Stimulated activated effector memory CD8-positive, alpha-beta T cell treated with anti-CD3 and anti-CD28 coated beads, Interleukin-12 subunit alpha, Interleukin-12 subunit beta, amount 100 ng/mL, for 72 hours (primary cell): ENCODE measurements at places on chromosomes 16 and 17.

DNA sequence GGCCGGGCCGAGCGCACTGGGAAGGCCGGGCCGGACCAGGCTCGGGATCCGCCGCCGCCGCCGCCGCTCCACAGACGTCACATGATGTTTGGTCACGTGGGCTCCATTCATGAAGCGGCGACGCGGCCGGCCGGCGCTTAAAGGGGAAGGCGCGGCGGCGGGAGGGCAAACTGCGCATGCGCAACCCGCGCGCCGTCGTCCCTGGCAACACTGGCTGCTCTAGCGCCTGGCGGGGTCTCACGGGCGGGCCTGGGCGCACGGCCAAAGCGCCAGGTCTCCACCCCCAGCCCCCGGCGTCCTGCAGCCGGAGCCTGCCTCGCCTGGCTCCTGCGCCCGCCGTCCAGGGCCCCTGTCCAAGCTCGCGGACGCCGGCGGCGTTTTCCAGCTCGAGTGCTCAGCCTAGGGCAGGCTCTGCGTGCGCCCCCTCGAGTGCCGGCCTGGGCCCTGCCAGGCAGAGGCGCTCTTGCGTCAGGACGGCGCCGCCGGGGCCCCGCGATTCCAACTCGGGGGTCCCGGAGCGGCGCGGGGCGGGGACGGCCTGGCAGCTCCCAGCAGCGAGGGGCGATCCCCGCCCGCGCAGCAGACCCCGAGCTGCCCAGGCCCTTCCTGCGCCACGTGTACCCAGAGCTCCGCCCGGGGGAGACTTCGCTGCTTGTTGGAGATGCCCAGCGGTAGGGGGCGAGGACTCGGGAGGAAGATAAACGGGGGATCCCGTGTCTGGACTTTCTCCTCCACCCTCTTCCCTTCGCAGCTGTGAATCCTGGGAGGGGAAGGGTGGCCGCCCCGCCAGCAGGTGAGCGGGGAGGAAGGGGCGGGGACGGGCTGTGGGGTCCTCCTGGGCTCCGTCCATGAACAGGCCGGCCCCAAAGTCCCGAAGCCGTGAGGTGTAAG lies at the start of gene MAFG:
Gene MAFG (minus strand): TSS at position 83 of the 891 bp plus-strand sequence. CDS start 4,550 bp downstream, outside the sequence.
- peak; percentile 95 for DNase-seq

DNA sequence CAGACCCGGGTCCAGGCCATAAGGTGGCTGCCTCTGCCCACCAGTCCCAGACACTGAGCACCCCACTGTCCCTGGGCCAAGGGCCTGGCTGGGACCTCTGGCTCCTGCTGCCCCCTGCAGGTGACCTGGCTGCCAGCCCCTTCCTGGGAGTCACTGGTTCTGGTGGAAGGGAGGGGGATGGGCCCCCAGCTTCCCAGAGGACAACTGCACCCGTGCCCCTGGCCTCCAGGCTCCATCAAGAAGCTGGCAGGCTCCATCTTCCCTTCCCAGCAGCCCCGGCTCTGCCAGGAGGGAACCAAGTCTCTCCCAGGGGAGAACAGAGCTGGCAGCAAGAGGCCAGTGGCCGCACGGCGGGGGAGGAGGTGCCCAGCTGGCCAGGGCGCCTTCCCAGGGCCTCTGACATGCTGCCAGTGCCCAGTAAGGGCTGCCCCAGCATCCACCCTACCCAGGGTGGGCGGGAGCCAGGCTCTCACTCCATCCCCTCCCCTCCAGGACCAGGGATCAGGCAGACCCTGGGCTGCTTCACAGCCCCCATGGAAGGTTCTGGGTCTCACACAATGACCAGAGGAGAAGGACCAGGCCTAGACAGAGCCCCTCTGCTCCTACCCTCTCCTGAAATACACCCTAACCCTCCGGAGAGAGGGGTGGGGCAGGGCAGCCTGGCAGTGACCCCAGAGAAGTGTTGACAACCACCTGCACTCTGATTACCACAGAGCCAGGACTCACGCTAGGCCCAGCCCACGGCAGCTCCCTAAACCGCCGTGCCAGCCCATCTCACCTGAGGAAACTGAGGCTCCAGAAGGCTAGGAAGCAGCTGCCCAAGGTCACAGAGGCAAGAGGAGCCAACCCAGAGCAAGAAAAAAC lies 3.6 kb downstream of the CLUH start:
- no peak for DNase-seq

GRCh38 chr17:50677851-50678375 lies 29.8 kb downstream of the ANKRD40 start:
- DNase-seq = no peak

DNA sequence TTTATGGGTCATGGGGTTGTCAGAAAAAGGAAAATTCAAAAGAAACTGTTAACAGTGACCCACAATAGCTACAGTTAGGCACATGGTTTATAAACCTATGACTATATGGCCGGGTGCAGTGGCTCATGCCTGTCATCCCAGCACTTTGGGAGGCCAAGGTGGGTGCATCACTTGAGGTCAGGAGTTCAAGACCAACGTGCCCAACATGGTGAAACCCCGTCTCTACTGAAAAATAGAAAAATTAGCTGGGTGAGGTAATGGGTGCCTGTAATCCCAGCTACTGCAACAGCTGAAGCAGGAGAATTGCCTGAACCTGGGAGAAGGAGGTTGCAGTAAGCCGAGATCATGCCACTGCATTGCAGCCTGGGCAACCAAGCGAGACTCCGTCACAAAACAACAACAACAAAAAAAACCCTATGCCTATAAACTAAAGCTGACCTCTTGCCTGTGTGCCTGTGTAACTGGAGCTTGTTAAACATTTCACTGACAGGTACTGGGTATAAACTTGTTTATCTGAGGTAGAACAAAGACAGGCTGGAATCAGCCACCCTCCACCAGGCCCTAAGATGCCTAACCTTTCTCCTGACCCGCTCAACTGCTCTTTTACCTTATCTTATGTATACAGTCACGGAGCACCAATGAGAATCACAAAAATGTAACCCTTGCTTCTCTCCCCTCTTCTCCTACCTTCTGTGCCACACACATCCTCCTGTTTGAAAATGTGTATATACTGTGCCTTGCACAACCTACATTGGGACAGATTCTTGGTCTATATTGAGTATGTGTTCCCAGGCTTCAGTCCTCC lies 62.9 kb upstream of the ATF7IP2 start:
- DNase-seq = no peak

- peak; percentile 87 for DNase-seq
Measured at GRCh38 chr16:3021449-3022207, 1.5 kb downstream of the TNFRSF12A start.

DNA sequence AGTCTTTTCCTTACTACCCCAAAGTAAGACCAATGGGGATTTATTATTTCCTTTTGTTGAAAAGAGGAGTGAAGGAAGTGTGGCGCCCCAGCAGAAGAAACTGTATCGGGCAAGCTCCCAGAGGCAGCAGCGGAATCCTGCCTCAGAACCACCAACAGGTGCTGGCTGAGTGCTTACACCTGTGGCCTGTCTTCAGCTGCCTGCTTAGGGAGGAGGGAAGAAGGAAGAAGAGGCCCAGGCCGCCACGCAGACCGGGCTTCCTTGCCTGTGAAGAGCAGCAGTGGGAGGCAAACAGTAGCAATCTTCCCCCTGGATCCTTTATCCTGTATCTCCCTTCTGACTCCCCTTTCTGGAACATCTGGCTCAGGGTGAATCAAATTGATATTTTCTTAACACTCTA lies 134.7 kb downstream of the AATF start:
- no peak for DNase-seq
